ENCODE measurements at places on chromosomes 1 and 21.

DNA sequence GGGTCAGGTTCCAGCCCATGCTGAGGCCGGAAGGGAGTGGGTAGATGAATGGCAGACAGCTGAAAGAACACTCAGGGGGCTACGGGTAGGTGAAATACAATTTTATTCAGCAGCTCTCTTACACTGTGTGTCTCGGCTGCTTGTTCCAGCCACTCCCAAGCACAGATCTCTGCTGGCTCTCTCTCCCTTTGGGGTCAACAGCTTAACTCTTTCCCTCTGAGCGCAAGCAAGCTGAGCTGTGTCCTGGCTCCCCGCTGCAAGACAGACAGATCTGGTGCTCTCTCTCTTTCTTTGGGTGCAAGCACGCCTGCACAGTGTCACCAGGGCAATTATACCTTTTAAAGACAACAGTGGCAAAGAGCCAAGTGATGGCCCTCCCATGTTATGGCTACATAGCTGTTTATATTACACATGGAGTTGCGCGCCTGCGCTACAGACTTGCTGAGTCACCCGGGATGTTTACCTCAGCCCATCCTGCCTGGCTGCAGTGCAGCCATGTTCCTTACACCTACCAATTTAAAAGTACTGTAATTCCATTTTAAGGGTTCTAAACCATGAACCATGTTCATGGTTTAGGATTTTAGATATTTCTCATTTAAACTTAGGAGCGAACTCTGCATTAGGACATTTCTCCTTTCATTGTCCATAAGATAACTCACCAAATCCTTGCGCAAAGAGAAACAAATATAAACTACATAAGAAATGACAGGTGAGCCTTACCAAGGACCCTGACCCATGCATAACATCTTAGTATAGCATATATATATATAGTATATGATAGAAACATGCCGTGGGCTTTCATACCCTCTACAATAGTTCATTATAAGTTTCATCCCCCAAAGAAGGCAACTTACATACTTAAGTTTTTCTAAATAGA, 396.5 kb downstream of the SMYD3 start:
- no peak for DNase-seq

DNA sequence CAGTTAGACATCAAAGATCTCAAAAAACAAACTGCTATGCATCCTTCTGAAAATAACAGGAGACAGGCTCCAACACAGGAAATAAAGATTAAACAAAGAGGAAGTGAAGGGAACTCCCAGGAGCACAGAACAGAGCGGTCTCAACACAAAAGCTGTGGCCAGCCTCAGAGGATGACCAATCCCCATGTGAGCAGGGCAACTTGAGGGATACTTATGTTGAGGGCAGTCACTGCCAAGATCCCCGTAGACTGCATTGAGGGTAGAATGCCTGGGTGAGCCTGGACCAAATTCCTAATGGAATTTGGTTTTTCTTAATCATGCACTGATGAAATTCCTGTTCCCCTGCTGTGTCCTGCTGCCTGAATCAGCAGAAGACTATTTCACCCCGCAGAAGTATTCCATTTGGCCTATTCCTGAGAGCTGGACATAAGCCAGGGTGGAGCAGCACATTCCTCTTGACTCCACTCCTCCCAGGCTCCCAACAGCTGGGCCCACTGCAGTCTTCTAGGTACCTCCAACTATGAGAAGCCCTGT, 49.0 kb downstream of the JAK1 start:
- DNase-seq, result no peak

GRCh38 chr21:35232545-35233176, 183.6 kb upstream of the RUNX1 start:
- no peak for DNase-seq

GRCh38 chr1:115924770-115925169, 51.5 kb upstream of the SLC22A15 start:
- no peak for DNase-seq

DNA sequence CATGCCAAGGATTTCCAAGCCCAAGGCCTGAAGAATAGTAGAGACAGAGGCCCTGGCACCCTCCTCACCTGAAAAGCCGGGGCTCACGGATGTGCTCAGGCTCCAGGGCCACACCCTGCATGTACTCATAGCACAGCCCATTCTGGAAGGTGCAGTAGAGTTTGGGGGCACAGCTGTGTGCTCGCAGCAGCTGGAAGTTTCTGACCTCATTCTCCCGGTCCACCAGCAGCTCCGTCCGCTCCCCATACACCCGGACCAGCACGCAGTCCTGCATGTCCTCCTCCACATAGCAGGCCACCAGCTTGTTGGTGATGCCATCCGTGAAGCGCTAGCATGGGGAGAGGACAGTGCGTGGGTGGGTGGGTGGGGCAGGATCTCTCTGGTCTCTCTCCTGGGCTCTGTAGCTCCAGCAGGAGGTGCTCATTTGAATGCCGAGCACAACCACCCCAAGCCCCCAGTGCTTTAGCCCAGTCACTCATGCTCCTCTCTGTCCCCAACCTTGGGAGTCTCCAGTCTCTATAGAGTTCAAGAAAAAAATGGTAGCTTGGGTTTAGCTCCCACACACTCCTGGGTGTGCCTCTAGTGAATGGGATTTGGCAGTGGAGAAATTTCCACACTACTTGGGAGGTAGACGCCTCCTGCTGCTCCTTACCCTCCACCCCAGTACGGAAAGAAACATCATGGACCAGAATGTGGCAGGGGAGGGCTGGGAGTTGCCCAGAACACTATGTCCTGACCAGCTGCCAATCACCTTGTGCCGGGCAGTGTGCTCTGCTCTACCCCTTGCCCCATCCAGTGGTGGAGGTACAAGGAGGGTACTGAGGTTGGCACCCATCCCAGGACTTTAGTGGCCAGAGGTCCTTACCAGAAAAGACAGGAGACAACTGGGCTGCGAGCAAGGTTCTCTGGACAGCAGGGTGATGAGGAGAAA, 1.9 kb downstream of the ETNK2 start:
- no peak for DNase-seq

GRCh38 chr1:78060857-78061563, 15.2 kb downstream of the GIPC2 start:
- no peak for DNase-seq

DNA sequence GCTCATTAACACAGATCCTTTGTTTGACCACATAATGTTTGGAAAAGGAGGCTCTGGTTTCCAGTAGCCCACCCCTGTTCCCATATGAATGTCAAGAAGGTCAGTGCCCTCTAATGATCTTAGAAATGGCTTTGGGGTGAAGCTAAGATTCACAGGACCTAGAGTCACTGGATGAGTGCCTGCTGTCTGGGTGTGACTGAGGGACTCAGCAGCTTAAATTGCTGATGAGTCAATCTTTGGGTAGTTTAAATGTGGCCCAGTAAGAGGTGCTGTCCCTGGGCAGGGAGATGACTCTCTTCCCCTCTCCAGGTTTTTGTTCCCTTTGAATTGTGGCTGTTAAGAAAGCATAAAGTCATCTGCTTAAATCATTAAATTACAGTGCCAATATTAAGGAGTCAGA, 50.6 kb downstream of the L1TD1 start:
- no peak for DNase-seq

DNA sequence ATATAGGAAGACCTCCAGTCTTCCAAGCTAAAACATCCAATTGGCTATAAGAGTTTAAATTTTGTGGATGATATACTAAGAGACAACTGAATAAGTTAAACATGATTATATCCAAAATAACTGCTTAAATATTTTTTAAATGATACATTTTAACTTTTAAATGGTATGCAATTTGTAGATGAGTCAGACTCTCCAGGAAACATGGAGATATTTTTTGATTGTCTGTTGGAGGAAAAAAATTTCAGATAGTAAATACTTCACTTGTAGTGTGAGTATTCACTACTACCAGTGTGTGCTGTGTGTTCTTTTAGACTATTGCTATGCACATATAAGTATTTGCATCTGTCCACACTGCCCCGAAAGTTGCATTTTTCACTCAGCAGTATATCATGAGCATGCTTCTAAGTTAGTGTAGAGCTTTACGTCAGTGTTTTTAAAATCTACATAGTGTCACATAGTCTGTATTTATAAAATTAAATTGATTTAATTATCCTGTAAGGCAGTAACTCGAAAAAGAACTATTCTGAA, 91.1 kb downstream of the USP25 start:
- DNase-seq, result no peak

GRCh38 chr1:243286409-243287122, 30.7 kb downstream of the SDCCAG8 start:
- DNase-seq, result no peak

GRCh38 chr1:178772952-178773351, 47.9 kb downstream of the RALGPS2 start:
- no peak for DNase-seq

- peak; percentile 74 for DNase-seq
These were observed 723 bp downstream of the CDC42BPA start for GRCh38 chr1:227317523-227318015.

- DNase-seq, result no peak
These were observed 62.0 kb downstream of the TNN start for GRCh38 chr1:175129644-175129996.

- no peak for DNase-seq
These were observed 11.9 kb downstream of the RAVER2 start for GRCh38 chr1:64756770-64757169.

GRCh38 chr21:39637197-39637970, 24.6 kb downstream of the B3GALT5 start:
- no peak for DNase-seq

DNA sequence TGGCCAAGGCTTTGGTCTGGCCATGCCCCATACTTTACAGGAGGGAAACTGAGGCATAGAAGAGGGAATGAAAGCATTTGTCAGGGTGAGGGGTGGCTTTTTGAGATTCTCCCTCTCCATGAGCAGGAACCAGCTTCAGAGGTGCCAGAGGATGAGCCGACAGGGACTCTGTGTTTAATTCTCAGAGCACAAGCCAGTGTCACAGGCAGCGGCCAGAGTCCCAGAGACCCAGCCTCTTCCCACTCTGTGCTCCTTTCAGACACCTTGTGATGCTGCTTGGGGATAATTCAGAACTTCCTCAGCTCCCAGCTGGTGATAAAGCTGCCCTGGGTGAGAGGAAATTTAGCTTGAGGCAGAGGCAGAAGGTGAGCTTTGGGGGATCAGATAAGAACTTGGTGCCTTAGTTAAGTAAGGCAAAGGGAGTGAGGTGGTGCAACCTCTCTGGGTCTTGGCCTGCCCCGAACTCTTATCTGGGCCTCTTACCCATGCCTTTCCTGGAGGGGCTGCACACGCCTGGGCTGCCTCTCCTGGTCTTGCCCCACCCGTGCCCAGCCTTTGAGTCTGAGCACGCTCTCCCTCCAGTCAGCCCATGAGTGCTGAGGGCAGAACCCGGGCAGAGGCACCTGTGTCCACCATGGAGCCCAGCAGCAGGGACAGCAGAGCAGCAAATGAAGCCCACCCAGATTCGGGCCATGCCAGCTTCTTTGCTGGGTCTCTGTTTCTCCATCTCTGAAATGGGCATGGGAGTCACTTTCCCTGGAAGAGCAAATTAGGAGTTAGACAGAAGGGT, 175.6 kb upstream of the C1orf174 start:
- DNase-seq, result no peak

GRCh38 chr1:172108161-172108893, 267.0 kb downstream of the DNM3 start:
- DNase-seq, result no peak

DNA sequence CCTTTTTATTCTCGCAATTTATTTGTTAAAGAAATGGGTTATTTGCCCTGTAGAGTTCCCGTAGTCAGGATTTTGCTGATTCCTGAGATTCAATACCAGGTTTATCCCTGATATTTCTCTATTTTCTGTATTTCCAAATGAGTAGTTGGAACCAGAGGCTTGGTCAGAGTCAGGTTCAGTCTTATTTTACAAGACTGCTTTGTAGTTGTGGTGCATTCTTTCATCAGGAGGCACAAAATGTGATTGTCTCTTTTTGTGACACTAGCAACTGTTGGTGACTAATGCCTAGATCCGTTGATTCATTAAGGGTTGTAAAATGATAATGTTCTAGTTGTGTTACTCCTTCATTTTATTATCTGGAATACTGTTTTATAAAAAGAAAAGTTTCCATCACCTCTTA, 95.5 kb upstream of the TPTE start:
- no peak for DNase-seq

DNA sequence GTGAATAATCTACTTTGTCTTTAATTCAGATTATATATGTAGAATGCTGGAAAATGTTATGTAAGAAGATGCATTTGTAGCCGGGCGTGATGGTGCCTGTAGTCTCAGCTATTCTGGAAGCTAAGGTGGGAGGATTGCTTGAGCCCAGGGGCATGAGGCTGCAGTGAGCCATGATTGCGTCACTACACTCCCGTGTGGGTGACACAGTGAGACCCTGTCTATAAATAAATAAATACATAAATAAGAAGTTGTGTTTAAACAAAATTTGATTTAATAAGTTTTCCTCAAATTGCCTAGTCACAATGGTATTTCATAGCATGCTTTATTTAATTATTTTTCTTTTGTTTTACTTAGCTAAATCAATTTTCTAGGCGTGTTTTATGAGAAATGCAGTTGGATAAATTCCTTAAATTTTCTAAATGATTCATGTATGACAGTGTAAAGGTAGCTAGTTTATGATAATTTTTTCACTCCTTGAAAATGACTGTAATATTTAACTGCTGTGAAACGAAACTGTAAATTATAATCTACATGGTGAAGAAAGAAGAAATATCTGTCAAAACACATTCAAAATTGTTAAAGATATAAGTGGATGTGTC, 232.6 kb downstream of the SRGAP2C start:
- no peak for DNase-seq

Data from putamen (tissue), 1 donor.